A549 treated with Hydrocortisone at 1 μM for 4 hours (cell line): ENCODE measurements at places on chromosomes 16 and 17. TPM values are rescaled to one million over a fixed set of nuclear protein-coding genes. Genes with fewer than 3 reads are reported as not detected.

The KRT16 gene
- 0.51 to 1.3 TPM (median 1.1 TPM) in 5 replicates for total RNA-seq

The EFCAB5 gene
- 0.16 to 0.43 TPM (median 0.31 TPM) in 5 replicates for total RNA-seq

The CCDC92B gene
- total RNA-seq: 0.09 to 0.20 TPM (median 0.15 TPM) in 5 replicates

The IGFALS gene
- total RNA-seq: 0.06 to 0.21 TPM (median 0.10 TPM) in 4 of 5 replicates, not detected in the other

The SP6 gene
- total RNA-seq: 5.2 to 5.9 TPM (median 5.3 TPM) in 5 replicates

The RNF157 gene
- total RNA-seq: 8.2 to 11.2 TPM (median 10.6 TPM) in 5 replicates

The KRT25 gene
- not detected in 5 replicates for total RNA-seq

The ANKRD40CL gene
- not detected in 5 replicates for total RNA-seq

The CEP295NL gene
- total RNA-seq: 0.37 to 0.44 TPM (median 0.41 TPM) in 5 replicates

The ZNF385C gene
- 0.12 to 0.39 TPM (median 0.30 TPM) in 5 replicates for total RNA-seq

The ZSCAN10 gene
- total RNA-seq: not detected in 5 replicates

The SPHK1 gene
- total RNA-seq: 32.8 to 45.8 TPM (median 40.0 TPM) in 5 replicates

The LRRC37A gene
- 0.60 to 1.1 TPM (median 0.94 TPM) in 5 replicates for total RNA-seq

The CDH16 gene
- total RNA-seq: 5.9 to 7.4 TPM (median 6.6 TPM) in 5 replicates

The TM4SF5 gene
- 0.21 to 1.0 TPM (median 0.47 TPM) in 5 replicates for total RNA-seq

The KRT12 gene
- total RNA-seq: not detected in 5 replicates

The DDX28 gene
- total RNA-seq: 18.4 to 21.0 TPM (median 20.7 TPM) in 5 replicates

The OR4D1 gene
- total RNA-seq: 0.02 TPM in 1 of 5 replicates, not detected in the others

The ATP2A1 gene
- total RNA-seq: 1.9 to 3.6 TPM (median 2.1 TPM) in 5 replicates
